Lung (tissue), 17 donors: ENCODE measurements at places on chromosomes 16 and 17. TPM values are rescaled to one million over a fixed set of nuclear protein-coding genes. Genes with fewer than 3 reads are reported as not detected.

OR4D1 gene
- polyA plus RNA-seq: not detected

HBZ gene
- 0.09 TPM for polyA plus RNA-seq

DNA sequence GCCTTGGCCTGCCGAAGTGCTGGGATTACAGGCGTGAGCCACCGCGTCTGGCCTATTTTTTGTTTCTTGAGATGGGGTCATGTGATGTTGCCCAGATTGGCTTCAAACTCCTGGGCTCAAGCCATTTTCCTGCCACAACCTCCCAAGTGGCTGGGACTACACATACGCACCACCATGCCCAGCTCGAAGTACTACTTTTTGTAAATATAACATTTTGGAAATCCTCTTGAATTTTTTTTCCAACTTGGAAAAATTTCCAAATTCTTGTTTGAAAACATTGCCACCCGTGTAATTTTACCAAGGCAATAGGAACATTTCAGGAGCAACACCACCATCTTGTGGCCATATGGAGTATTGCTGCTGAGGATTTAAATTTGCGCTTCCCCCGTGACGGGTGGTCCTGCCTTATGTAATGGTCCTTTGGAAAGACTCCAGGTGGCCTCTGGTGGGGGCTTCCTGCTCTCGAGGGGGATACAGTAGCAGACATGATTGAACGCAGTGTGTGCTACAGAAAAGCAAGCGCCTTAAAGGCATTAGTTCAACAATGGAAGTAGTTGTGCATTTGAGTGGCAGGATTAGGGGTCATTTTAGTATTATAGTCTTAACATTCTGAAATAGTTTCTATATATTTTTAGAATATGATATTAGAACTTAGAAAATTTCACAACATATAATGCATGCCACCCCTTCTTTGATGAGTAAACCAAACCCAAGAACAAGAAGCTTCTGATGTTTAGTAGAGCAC is 8.0 kb downstream of the FLYWCH1 start:
- peak; percentile 89 for DNase-seq

- DNase-seq: no peak
Observed at GRCh38 chr16:72132726-72133125, 39.1 kb downstream of the DHX38 start.

CACNG1 gene
- 0.08 TPM for polyA plus RNA-seq

- DNase-seq: no peak
Observed at GRCh38 chr17:18213666-18214270, 11.7 kb upstream of the LLGL1 start.

NRN1L gene
- 5.0 TPM for polyA plus RNA-seq

DNA sequence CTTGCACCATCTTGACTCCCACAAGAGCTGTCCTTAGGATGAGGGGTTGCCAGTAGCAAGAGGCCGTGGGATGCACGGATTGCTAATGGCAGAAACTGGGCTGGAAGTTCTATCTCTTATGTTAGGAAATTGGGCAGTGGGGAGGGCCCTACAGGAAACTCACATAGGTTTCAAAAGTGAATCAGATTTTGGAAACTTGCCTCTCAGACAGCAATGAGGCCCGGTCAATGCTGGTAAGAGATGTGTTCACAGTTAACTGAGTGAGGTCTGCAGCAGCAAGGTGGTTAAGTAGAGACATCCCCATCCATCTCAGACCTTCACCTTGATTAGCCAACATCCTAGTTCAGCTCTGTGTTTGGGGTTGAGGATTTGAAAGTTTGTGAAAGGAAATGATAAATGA is 164.7 kb downstream of the ABCA8 start:
- no peak for DNase-seq

GRCh38 chr16:48420437-48420836 is 35.2 kb upstream of the SIAH1 start:
- DNase-seq: no peak

SOST gene
- polyA plus RNA-seq: 0.04 TPM

DNA sequence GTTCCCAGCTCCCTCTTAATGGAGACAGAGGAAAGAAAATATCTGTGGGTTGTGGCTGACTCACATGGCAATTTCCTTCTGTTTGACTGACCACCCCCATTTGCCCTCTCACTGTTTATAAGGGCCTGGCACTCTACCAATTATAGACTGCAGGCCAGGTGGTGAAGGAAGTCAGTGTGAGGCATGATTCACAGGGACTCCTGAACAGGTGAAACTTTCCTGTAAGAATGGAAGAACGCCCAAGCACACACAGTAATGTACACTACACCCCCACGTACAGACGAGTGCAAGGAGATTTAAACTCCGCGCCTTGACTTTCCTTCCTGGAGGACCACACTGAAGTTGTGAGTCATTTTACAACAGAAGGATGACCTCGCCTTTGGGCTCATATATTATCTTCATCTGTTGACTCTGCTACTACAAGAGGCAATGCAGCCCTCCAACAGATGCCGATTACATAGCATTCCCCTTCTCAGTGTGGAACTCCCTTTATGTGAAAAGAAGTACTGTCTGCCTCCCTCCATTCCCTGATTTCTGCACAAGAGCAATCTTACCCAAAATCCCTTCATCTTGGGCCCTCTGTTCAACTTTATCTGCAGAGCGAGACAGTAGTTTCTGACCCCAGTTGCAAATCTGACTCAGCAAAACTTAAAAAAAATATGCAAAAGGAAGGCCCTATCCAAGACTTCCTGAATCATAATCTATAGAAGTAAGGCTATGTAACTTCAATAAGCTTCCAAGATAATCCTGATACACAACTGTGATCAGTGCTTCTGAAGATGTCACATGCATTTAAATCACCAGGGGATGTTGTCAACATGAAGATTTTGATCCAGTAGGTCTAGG is 163.6 kb downstream of the SHISA6 start:
- DNase-seq: no peak

DNA sequence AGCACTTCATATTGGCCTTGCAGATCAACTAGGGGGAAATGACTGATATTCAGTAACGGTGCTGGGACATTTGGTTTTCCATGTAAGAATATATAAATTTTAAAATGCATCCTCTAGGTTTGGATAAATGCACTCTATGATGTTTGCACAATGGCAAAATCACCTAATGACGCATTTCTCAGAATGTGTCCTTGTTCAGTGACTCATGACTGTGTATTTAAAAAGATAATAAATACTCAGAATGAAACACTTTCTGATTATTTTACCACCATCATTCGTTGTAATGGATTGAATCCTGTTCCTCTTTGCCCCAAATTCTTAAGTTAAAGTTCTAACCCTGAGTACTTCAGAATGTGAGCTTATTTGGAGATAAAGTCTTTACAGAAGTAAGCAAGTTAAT is 17.2 kb upstream of the ADGRG1 start:
- DNase-seq: no peak

ACSF2 gene
- polyA plus RNA-seq: 64.1 TPM

TRIM25 gene
- polyA plus RNA-seq: 22.7 TPM

- DNase-seq: no peak
Observed at GRCh38 chr16:726188-726437, 130 bp downstream of the CCDC78 start.

DNA sequence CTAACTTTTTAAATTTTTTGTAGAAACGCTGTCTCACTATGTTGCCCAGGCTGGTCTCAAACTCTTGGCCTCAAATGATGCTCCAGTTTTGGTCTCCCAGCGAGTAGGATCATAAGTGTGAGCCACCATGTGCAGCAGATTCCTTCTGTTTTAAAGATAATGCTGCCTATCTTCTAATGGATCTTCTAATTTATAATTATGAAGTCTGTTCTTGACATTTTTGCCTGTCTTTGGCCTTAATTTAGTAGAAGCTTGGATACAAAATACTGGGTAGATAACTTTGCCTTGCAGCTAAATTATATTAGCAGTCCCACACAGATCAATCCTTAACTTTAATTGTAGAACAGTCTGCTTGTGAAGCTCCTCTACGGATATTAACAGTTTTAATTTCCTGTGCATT is 566.6 kb upstream of the CDH8 start:
- DNase-seq: no peak

- DNase-seq: peak; percentile 30
Observed at GRCh38 chr17:38605841-38606645, at the start of gene SRCIN1. Gene SRCIN1 (minus strand): TSS chr17:38605952. CDS start chr17:38605705, 247 bp downstream.

PGP gene
- 12.5 TPM for polyA plus RNA-seq

DNA sequence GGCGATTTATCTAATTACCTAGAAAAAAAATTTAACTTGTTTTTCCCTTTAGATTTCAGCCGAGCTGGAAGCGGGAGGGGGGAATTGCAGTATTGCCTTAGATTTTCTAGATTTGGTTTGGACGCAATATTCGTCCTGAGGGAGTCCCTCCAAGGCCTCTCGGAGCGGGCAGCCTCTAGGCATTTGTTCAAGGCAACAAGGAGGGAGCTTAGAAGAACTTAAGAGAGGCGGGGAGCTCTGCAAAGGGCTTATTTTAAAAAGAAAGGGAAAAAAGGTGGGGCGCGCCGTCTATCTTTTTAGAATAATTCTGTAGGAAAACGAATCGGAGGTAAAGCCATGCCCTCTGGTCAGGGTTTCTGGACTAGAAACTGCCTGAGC is 407 bp upstream of the TMEM94 start:
- no peak for DNase-seq

DNA sequence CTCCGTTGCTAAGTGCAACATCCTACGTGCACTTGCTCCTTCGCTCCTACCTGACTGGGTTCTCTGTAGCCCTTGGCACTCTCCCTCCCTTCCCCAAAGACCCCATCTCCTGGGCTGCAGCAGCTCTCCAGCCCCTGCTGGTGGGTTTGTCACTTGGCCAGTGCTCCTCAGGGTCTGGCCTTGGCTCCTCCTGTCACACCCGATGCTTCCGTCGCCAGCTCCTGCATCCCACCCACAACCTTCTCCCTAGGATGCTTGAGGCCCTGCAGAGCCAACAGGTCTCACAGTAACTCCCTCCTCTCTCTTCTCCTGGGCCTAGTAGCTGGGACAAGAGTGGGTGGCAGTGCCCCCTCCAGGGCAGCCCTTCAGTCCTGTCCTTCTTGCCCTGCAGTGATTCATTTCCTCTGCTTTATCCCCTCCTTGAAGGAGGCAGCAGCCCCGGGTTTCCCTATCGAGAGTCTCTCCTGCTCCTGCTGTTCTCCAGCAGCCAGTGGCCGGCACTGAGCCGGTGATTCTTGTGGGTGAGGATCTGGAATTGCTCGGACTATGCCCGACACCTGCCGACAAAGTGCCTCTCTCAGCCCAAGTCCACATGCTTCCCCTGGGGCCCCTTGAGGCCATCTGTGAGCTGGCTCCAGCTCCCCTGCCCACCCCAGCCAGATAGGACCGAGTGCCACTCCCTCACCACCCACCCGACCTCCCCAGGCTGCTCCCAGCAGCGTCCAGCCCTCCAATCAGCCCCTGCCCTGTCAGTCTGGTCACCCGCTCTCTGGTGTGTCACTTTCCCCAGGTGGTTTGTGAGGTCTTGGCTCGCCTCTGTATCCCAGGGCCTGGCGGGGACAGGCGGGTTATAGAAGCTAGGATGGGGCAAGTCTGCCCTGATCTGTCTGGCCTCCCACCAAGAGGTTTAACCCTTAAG is 3.8 kb downstream of the LITAFD start:
- DNase-seq: no peak

GRCh38 chr16:52089476-52089875 is 457.5 kb downstream of the TOX3 start:
- DNase-seq: no peak

DNA sequence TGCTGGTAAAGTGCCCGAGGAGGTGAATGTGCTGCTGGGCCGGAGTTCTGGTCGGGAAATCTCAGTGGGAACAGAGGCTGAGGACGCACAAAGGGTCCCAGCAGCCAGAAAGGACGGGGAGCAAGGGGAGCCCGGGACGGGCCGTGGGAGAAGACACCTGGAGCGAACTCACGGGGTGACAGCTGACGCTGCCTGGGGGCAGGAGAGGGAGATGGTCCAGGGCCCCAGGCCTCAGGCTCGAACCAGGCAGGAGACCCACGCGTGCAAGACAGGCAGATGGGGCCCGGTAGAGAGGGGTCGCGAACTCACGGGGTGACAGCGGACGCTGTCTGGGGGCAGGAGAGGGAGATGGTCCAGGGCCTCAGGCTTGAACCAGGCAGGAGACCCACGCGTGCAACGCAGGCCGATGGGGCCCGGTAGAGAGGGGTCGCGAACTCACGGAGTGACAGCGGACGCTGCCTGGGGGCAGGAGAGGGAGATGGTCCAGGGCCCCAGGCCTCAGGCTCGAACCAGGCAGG is 72.9 kb downstream of the METRNL start:
- no peak for DNase-seq

- no peak for DNase-seq
Observed at GRCh38 chr16:22035153-22035552, 27.2 kb downstream of the MOSMO start.

- DNase-seq: peak; percentile 68
Observed at GRCh38 chr16:69930117-69930776, 20.9 kb upstream of the CLEC18A start.

PRSS33 gene
- not detected for polyA plus RNA-seq

TSPOAP1 gene
- polyA plus RNA-seq: 17.1 TPM

- DNase-seq: no peak
Observed at GRCh38 chr17:81069135-81069645, 34.2 kb downstream of the BAIAP2 start.

- DNase-seq: no peak
Observed at GRCh38 chr16:51193879-51194278, 42.8 kb upstream of the SALL1 start.

- DNase-seq: no peak
Observed at GRCh38 chr17:21512307-21513011, 136.3 kb downstream of the KCNJ12 start.

- no peak for DNase-seq
Observed at GRCh38 chr17:34307110-34307509, 12.1 kb upstream of the CCL8 start.
